ENCODE measurements at places on chromosomes 12 and 14.

DNA sequence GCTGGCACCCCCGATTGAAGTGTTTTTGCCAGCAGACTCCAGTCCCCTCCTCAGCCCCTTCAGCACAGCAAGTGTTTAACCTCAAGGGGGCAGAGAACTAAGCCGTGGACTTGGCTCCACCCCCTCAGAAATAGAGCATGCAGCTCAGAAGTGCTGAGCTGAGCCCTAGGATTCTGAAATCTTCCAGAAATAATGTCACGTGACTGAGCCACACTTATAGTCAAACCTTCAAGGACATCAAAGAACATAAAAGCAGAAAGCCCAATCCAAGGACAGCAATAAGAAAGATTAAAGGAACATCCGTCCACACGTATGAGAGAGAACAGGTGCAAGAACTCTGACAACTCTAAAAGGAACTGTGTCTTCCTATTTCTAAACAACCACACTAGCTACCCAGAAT, 317.7 kb upstream of the LRFN5 start:
- DNase-seq, result no peak

GRCh38 chr12:57479376-57480115, at the start of gene ARHGAP9:
ARHGAP9 (minus strand) TSS chr12:57479866; CDS start chr12:57479406, 460 bp downstream.
- DNase-seq, result no peak

DNA sequence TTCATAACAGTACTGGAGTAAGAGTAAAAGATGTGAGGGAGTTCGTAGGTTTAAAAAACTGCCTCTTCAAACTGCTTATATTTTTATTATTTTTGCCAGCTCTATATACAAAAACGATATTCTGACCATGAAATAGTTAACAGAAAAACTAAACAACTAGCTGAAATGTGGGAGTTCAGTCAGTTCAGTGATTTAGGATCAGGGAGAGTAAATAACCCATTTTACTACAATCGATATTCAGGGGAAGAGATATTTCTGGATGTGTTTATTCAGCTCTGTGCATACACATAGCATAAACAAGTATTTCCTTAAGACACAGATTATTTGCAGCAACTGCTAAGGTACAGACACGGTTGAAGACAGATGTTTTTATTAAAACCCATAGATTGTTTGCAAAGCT, 470.9 kb downstream of the TMTC2 start:
- DNase-seq, result no peak

GRCh38 chr12:108205864-108206263, 76.8 kb downstream of the WSCD2 start:
- no peak for DNase-seq

- DNase-seq, result no peak
Observed at GRCh38 chr12:64682572-64683277, 72.4 kb downstream of the RASSF3 start.

GRCh38 chr12:9701380-9702154, 31.3 kb downstream of the CLECL1 start:
- DNase-seq, result no peak

DNA sequence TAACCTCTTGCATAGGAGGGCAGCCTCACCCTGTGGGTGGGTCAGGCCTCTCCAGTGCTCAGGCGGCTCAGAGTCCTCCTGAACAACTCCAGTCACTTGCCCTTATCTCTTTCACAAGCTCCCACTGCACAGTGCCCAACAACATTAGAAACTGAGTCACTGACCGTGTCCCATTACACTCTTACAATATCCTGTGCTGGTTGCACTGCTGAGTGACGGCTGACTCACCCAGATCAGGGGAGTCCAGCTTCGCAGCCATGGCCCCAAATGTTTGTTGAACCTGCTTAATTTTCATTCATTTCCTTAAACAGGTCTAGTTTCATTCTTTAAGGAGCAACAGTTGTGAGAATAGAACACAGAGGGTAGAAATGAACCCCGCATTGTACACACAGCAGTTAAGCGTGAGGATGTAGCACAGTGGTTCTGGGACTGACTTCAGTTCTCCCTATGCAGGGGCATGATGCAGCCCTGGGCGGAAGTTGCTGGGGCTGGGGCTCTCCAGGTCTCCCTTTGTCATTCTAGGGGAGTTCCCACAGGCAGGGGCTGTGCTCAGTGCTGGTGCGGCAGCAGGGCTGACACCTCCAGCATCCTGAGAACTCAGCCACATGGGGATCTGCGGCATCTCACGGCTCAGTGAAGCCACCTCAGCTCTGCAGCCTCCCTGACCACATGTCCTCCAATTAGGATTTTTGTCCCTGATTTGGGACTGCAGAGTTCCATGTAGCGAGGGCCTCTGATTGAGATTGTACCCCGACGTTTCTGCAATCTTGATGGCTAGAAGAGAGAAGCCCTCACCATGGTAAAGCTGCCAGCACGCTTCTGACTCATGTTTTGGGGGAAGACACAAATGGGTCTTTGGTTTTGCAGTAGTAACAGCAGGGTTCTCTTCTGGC, 16.1 kb downstream of the GPR68 start:
- DNase-seq, result no peak

DNA sequence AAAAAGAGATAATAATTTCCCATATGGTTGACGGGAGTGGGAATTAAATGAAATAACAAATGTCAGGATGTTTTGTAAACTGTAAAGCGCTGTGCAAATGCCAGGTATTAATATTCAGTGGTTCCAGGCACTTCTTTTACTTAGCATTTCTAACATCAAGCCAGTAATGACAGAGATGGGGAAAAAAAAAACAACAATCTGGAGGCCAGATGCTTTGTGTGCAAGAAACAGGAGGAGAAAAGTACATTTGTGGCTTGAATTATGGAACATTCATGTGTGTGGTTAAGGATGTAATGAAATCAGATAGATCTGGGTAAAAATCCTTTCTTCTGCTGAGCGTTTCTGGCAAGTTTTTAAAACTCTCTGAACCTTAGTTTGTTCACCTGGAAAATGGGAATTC, 509.6 kb downstream of the FUT8 start:
- no peak for DNase-seq

GRCh38 chr12:468671-469389, 9.1 kb downstream of the B4GALNT3 start:
- DNase-seq, result no peak
